ENCODE measurements at places on chromosomes 1 and 21.

- DNase-seq = no peak
Measured at GRCh38 chr1:17581389-17582123, 42.1 kb downstream of the ARHGEF10L start.

DNA sequence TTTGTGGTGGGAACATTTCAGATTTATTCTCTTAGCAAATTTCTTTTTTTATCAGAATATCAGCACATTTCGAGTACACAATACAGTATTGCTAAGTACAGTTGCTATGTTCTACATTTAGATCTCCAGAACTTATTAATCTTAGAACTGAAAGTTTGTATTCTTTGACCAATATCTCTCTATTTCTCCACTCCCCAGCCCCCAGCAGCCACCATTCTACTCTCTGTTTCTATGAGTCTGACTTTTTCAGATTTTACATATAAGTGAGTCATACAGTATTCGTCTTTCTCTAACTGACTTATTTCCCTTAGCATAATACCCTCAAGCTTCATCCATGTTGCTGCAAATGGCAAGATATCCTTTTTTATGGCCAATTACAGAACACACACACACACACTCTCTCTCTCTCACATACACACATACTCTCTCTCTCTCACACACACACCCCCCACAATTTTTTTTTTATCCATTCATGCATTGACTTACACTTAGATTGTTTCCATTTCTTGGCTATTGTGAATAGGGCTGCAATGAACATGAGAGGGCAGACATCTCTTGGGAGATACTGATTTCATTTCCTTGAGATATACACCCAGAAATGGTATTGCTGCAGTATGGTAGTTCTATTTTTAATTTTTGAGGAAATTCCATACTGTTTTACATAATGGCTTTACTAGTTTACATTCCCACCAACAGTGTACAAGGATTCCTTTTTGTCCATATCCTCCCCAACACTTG, 15.7 kb downstream of the RPTN start:
- no peak for DNase-seq

- no peak for DNase-seq
Measured at GRCh38 chr1:228445843-228446650, 29.4 kb upstream of the TRIM17 start.

- no peak for DNase-seq
Measured at GRCh38 chr1:182163821-182164223, 102.3 kb upstream of the ZNF648 start.

DNA sequence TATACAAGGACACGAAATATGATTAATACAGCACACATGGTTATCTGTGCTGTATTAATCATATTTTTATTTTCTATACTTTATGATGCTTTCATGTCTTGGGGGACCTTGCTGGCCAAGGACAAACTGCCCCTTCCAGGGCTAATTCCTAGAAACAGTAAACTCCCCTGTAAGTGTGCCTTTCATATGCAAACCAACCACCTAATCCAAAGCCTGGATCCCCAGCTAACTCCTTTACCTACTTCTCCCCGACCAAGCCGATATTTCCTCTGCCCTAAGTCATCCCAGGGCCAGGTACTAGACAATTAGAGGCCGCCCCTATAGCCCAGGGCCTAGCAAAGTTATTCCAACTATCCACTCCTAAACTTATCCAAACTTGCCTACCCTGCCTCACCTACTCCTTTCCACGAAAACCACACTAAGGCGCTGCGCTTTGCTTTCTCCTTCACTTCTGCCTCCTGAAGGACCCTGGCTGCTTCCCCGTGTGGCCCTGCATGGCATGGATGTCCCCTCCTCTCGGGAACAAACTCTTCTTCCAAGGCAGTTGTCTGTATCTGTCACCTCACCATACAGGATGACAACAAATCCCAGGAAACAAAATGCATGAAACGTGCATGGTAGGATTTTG, 10.2 kb downstream of the SH3BP5L start:
- DNase-seq = no peak

GRCh38 chr1:3504151-3504821, 49.8 kb downstream of the ARHGEF16 start:
- no peak for DNase-seq

DNA sequence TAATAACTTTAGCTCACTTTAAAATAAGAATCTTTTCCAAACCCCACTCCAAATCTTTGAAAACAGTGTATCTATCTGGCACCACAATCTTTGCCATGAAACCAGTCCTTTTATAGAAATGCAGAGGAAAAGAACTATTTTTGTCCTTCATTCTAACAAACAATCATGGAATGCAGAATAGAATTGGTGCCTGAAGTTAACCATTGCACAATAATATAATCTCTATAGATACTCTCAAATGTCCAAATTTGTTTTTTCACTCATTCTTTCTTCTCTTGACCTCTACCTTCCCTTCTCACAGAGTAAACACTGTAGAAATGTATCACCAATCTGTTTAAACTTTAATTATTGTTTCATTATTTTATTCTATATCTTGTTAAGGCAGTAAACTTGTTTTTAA, 34.8 kb downstream of the TTLL7 start:
- DNase-seq = no peak

DNA sequence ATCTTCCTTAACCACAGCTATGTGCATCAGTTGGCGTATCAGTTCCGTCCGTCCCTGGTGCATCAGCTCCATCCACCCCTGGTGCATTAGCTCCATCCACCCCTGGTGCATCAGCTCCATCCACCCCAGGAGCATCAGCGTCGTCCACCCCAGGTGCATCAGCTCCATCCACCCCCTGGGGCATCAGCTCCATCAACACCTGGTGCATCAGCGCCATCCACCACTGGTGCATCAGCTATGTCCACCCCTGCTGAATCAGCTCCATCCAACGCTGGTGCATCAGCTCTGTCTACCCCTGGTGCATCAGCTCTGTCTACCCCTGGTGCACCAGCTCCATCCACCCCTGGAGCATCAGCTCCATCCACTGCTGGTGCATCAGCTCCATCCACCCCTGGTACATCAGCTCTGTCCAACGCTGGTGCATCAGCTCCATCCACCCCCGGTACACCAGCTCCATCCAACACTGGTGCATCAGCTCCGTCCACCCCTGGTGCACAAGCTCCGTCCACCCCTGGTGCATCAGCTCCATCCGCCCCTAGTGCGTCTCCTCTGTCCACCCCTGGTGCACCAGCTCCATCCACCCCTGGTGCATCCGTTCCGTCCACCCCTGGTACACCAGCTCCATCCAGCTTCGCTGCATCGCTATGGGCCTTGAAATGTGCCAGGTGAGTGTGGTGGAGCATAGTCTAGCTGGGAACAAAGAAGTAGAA, 106.6 kb upstream of the ZBTB40 start:
- no peak for DNase-seq

GRCh38 chr1:98702976-98703375, 41.5 kb downstream of the SNX7 start:
- DNase-seq = no peak

- no peak for DNase-seq
Measured at GRCh38 chr1:50423670-50424000, 392 bp upstream of the DMRTA2 start.

- DNase-seq = no peak
Measured at GRCh38 chr1:193070386-193070753, 11.0 kb downstream of the RO60 start.

GRCh38 chr1:145906954-145907753, 2.7 kb downstream of the ITGA10 start:
- DNase-seq = no peak
